ENCODE measurements at places on chromosomes 4 and X.

DNA sequence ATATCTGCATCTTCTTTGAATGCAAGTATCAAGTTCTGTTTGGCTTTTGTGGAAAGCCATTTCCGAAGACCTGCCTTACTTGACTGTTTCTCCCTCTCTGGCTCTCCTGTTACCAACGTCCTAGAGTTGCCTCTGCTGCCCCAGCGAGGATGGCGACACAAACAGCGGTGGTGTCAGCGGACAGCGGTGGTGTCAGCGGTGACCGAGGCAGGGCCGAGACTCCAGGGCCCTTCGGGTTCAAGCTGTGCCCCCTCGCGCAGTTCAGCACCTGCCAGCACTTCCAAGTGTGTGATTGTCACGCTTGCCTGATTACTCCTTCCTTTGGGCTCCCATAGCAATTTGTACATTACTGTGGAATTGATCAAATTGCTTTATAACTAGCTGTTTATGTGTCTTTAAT lies 336.9 kb upstream of the FAT1 start:
- no peak for DNase-seq

- DNase-seq, result no peak
These were observed 110.3 kb downstream of the AREG start for GRCh38 chr4:74555231-74555630.

DNA sequence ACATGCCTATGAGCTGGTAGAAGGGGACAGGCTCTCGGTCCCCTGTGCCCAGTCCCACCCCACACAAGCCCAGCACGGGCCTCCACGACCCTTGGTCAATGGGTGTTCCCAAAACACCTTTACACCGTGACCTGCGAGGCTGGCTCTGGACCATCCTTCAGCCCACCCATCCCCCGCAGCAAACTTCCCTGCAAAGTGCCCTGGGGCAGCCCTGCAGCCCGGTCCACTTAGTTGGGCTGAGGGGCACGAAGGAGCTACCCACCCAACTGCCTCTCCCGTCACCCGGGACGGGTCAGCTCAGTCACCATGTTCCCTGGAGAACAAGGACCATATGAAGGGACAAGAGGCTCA lies 23.4 kb downstream of the WDR1 start:
- DNase-seq, result no peak

- DNase-seq, result peak; percentile 33
These were observed 740 bp upstream of the NPY2R start for GRCh38 chr4:155207534-155208257.

DNA sequence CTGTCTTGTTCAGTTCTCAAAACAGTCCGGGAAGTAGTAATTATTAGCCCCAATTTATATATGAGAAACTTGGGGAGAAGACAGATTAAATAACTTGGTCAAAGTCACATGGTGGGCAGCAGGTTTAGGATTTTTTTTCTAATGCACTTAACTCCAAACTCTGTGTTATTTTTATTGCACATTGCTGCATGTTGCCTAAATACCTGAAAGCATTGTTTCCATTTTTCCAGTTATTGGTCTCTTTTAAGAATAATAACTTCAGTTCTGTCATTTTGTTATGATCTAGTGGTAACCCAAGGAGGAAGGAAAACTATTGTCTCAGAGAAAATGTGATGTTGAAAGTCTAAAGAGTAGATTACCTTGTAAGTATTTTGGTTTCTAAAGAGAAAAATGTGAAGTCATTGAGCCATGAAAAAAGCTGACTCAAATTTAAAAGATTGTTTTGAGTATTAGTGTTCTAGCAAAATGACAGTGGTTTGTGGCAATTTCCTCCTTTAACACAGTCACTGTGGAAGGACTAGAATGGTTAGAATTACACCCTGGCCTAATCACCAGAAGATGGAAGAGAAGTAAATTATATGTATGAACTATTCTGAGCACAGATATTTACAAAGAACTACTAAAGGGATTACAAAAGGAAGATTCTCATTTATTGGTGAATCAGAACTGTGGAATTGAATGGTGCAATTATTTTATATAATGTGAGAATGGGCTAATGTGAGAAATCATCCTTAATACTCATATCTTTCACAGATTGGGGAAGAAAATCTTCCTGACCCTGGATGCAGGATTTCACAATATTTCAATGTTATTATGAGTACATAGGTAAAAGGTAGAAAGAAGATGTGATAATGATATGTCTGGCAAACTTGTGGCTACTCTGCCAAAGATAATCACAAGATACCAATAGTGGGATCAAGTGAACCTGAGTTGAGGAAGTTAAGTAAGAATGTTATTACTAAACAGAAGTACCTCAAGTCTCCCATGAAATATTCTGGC lies 21.7 kb upstream of the CXCL8 start:
- DNase-seq, result no peak

- DNase-seq, result no peak
These were observed 352.2 kb downstream of the IDS start for GRCh38 chrX:149152941-149153340.
